ENCODE measurements at places on chromosomes 16 and 17. TPM values are rescaled to one million over a fixed set of nuclear protein-coding genes. Genes with fewer than 3 reads are reported as not detected.

DNA sequence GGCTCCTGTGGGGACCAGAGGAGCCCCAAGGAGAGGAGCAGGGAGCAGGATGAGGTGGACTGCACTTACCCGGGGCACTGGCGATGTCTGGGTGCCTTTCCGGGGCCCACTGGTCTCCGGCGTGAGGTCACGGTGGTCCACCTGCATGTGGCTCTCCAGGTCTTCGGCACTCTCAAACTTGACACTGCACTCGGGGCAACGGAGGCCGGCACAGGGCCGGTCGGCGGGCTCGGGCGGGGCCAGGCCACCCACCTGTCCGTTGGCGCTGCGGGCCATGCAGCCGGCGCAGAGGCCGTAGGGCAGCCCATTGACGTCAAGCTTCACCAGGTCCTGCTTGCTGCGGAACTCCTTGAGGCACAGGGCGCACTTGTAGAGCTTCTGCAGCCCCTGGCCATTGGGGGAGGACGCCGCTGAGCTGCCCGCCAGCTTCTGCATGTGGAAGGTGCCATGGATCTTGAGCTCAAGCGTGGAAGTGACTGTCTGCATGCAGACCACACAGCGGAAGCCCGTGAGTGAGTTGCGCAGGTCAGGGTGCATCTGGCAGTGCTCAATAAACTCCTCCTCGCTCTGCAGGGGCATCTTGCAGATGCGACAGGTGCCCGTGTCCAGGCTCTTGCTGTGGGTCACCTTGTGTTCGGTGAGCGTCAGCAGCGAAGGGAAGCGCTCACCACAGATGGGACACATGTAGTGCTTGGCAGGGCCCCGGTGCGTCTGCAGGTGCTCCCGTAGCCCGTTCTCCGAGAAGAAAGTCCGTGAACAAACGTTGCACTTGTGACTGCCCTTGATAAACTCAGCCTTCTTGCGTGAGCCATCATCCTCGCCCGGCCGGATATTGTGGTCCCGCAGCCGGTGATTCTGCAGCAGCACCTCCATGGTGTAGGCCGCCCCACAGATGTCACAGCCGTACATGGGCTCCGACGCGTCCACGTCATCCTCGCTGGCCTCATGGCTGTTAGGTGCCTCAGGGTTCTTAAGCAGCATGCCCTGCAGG, 220.0 kb downstream of the ZNF423 start:
- no peaks in the 10 kb centered on the region for H3K27me3 ChIP-seq
- no peak overlapping the region for H3K27ac ChIP-seq
- H3K4me3 ChIP-seq = no peak overlapping the region
- no peaks in the 10 kb centered on the region for H3K36me3 ChIP-seq
- peaks cover 20% of the 10 kb centered on the region for H3K4me1 ChIP-seq
- DNase-seq = no peak

- peak; percentile 80 for DNase-seq
- H3K4me3 ChIP-seq = no peak overlapping the region
- no peaks in the 10 kb centered on the region for H3K4me1 ChIP-seq
- no peak overlapping the region for H3K27ac ChIP-seq
Observed at GRCh38 chr17:75601057-75601987, 13.7 kb downstream of the MYO15B start.

MSLN gene
- total RNA-seq = not detected

DHRS7C gene
- not detected for total RNA-seq

SSTR5 gene
- total RNA-seq = 3.7 TPM

GRCh38 chr17:51085150-51085805, 35.4 kb downstream of the SPAG9 start:
- DNase-seq = no peak
- H3K4me3 ChIP-seq = no peak overlapping the region
- H3K36me3 ChIP-seq = no peaks in the 10 kb centered on the region

GRCh38 chr17:45708707-45709290, 75.3 kb upstream of the CRHR1 start:
- no peaks in the 10 kb centered on the region for H3K4me1 ChIP-seq
- no peak overlapping the region for H3K4me3 ChIP-seq
- H3K27ac ChIP-seq = no peak overlapping the region
- peaks cover 13% of the 10 kb centered on the region for H3K27me3 ChIP-seq
- no peaks in the 10 kb centered on the region for H3K36me3 ChIP-seq
- no peak for DNase-seq

DNA sequence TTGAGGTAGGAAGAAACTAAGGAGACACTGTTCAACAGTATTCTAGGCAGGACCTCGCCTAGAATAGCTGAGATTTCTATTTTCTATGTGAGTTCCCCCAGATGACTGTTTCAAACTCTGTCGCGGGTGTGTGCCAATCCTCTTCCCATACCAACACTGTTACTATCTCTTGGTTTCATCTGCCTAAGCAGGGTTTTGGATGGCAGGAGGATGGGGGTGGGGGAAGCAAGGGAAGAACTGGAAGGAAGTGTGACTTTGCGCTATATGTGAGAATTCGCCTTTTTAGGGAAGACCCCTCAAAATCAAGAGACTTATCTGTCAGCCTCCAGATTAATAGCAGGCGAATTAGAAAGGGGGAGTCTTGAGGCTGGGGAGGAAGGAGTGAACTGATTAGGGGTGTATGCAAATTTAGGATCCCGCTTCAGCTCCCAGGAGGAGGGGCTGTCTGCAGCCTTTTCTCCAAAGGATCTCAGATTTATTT, 521 bp upstream of the G6PC3 start:
- peak overlapping the region; percentile 72 for H3K4me3 ChIP-seq
- peaks cover under 1% of the 10 kb centered on the region for H3K36me3 ChIP-seq
- H3K27ac ChIP-seq = peak overlapping the region; percentile 39
- DNase-seq = no peak
- peaks cover 5% of the 10 kb centered on the region for H3K4me1 ChIP-seq
- no peaks in the 10 kb centered on the region for H3K27me3 ChIP-seq

MEIOB gene
- not detected for total RNA-seq

SCIMP gene
- not detected for total RNA-seq

DNA sequence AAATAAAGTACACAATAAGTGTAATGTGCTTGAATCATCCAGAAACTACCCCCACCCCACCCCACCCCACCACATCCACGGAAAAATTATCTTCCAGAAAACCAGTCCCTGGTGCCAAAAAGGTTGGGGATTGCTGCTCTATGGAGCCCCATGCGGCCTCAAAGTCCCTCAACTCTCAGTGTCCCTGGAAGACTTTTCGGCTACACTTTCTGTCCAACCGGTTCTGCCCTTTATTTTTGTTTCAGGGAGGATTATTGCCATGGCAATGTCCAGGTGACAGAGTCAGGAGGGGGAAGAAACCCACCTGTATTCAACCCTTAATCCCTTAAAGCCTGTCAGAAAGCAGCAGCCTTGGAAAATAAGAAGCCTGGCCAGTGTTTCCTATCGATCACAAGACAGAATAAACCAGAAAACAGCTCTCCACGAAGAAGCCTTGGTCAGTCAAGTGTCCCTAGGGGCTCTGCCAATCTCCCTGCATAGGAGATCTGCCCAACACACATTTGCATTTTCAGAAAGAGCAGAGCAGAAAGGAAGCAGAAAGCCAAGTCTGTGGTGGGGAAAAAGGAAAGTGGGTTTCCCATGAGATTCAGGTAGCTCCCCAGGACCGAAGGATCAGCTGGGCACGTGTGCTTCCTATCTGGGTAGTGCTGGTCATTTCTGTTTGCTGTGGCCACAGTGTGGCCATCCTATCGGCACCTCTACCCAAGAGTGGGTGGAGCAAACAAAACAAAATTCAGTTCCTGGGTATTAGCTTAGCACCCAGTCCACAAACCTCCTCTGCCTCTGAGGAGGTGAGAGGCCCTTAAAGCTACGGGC, 342.7 kb downstream of the SOX9 start:
- H3K4me1 ChIP-seq = peaks cover 33% of the 10 kb centered on the region
- no peak overlapping the region for H3K27ac ChIP-seq
- DNase-seq = no peak
- H3K36me3 ChIP-seq = no peaks in the 10 kb centered on the region
- no peak overlapping the region for H3K4me3 ChIP-seq

GRCh38 chr17:27379888-27380533, 76.2 kb upstream of the KSR1 start:
- H3K27me3 ChIP-seq = no peaks in the 10 kb centered on the region
- peak overlapping the region; percentile 36 for H3K4me3 ChIP-seq
- no peaks in the 10 kb centered on the region for H3K36me3 ChIP-seq

ZNF652 gene
- 28.2 TPM for total RNA-seq

MEOX1 gene
- total RNA-seq = 44.6 TPM

DNA sequence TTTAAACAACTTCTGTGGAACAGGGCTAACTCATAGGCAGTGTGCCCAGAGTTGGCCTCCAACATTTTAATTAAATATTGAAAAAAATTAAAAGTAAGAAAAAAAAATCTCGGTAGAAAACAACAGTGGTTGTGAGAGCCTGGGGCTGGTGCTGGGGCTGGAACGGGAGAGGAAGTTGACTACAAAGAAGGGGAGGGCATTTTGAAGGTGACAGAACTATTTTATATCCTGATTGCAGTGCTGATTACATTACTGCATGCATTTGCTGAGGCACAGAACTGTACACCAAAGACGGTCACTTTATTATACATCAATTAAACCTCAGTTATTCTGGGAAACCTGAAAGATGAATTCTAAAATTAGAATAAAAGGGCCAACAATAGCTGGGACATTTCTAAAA, 142.5 kb downstream of the PARN start:
- DNase-seq = no peak
- peak overlapping the region; percentile 41 for H3K4me3 ChIP-seq
- H3K36me3 ChIP-seq = no peaks in the 10 kb centered on the region
- H3K27me3 ChIP-seq = no peaks in the 10 kb centered on the region
- peaks cover 6% of the 10 kb centered on the region for H3K4me1 ChIP-seq

TRPV3 gene
- total RNA-seq = 1.6 TPM

DNA sequence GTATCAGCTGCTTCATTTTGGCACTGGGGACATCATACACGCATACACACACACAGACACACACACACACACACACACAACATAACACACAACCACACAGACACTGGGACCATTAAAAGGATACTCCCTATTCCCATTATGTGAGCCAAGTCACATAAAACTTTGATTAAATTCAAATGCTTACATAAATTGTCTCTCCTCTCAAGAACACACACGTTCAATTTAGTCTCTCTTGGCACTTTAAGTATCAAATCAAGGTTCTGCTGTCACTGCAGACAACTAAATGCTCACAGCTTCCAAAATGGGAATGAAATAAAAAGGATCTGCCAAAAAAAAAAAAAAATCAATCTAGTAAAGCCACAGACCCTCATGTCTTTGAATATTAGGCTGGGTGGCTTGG, 184.9 kb downstream of the RBFOX1 start:
- no peak overlapping the region for H3K4me3 ChIP-seq
- DNase-seq = no peak
- H3K27ac ChIP-seq = no peak overlapping the region
- no peaks in the 10 kb centered on the region for H3K27me3 ChIP-seq
- H3K36me3 ChIP-seq = no peaks in the 10 kb centered on the region

DNA sequence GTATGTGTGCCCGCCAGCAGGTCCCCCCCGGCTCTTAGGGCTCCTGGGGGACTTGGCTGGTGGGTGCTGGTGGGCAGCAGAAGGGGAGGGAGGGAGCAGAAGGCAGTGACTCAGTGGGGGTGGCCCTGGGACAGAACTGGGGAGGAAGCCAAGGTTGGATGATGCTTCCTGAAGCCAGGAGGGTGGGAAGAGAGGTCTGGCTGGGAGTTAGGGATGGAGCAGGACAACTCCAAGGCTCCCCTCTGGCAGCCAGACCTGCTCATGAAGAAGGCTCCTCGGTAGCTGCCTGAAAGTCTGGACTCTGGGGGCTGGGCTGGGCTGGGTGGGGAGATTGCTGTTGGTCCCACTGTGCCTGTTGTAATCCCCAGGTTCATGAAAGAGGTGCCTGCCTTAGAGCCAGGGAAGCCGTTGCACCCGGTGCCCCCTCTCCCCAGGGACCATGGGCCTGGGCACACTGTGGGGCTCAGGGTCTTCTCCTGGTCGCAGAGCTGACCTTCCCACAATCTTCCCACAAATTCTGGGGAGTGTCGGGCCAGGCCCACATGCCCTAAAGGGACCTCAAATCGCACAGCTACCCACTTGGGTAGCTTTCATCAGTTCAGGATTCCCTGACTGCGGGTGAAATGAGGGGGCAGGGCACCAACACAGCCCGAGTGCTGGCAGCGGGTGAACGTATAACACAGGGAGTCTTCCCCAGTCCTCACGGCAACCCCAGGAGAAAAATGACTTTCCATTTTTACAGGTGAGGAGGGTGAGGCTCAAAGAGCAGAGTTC, 1.1 kb upstream of the PLEKHG4 start:
- peaks cover 21% of the 10 kb centered on the region for H3K4me1 ChIP-seq
- H3K36me3 ChIP-seq = no peaks in the 10 kb centered on the region
- H3K27me3 ChIP-seq = 0 out of 2 replicates have a peak, but pooled peaks cover 4% of the 10 kb centered on the region
- peak; percentile 34 for DNase-seq
- H3K27ac ChIP-seq = peak overlapping the region; percentile 11

DNA sequence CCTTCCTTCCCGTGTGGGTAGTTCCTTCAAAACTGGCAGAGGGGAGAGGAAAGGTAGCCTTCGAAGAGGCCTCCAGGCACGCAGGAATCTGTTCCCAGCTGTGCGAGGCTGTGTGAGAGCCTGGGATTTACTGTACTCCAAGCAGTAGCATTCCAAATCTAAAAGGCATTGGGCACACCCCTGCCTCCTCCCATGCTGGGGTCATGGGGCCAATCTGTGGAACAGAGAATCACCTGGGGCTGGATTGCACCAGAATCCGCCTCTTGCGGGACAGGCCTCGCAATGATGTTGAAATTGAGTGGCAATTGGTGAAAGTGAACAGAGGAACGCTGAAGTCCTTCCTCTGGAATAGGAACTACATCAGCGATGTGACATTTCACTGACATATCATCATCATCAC, 72.5 kb upstream of the IRX3 start:
- no peak for DNase-seq
- no peak overlapping the region for H3K27ac ChIP-seq
- no peaks in the 10 kb centered on the region for H3K27me3 ChIP-seq
- H3K4me1 ChIP-seq = no peaks in the 10 kb centered on the region

GRCh38 chr17:77318491-77319210, 177.9 kb downstream of the SEC14L1 start:
- peak overlapping the region; percentile 60 for H3K4me3 ChIP-seq
- no peak overlapping the region for H3K27ac ChIP-seq
- H3K27me3 ChIP-seq = no peaks in the 10 kb centered on the region
- peaks cover 20% of the 10 kb centered on the region for H3K4me1 ChIP-seq
- DNase-seq = peak; percentile 43
- H3K36me3 ChIP-seq = no peaks in the 10 kb centered on the region

ITGAX gene
- total RNA-seq = not detected

DNA sequence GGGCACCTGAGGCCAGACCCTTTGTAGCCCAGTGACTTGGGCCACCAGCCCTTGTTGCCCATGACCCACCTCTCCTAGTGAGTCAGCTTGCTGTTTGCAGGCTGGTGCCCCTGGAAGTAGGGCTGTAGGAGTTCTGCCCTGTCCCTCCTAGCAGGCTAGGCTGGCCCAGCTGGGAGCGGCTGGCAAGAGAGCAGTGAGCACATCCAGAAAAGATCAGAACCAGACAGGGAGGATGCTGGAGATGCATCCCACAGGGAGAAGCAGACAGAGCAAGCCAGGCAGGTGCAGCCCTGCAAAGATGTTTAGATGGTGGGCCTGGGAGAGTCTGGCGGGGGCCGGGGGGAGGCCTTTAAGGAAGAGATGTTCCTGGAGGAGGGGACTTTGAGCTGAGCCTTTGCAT, 2.4 kb downstream of the SLC5A10 start:
- no peak overlapping the region for H3K27ac ChIP-seq
- H3K27me3 ChIP-seq = peaks cover 19% of the 10 kb centered on the region
- peaks cover under 1% of the 10 kb centered on the region for H3K4me1 ChIP-seq
- no peaks in the 10 kb centered on the region for H3K36me3 ChIP-seq

GRCh38 chr17:58665946-58666857, 25.6 kb downstream of the TEX14 start:
- no peak overlapping the region for H3K4me3 ChIP-seq
- H3K27ac ChIP-seq = no peak overlapping the region
- H3K36me3 ChIP-seq = no peaks in the 10 kb centered on the region
- no peaks in the 10 kb centered on the region for H3K27me3 ChIP-seq
- no peak for DNase-seq

TSPAN10 gene
- 0.49 TPM for total RNA-seq
